ENCODE measurements at places on chromosomes 13 and 19. TPM values are rescaled to one million over a fixed set of nuclear protein-coding genes. Genes with fewer than 3 reads are reported as not detected.

DNA sequence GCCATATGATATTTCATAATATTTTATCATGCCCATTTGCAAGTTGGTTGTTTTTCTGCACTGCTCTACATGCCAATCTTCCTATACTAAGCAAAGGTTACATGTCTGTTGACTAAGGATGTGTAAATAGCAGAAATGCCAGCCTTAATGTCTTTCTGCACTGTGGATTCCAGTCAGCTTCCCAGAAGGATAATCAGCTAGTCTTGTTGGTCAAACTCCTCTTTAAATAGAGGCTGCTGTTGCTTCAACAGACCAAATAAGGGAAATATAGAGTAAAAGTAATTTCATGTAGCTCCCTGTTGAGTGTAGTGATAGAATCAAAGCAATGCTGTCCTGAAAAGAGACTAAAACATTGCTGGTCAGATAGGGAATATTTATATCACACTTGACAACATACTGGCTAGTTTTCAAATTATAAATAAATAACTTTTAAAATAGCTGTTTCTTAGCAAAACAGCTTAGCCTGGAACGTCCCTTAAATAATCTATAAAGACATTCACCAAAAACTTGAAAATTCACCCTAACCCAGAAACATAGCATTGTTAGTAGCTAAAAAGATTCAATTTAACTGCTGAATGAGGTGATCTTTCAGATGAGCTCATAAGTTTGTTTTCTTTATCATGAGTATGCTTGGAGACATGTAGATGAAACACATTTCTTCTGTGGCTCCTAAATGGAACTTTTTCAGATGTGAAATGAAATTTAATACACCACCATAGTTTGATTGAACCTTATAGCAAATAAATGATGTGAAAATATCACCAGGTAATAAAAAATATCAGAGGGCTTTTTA, 56.6 kb downstream of the FRY start:
- DNase-seq, result no peak

DNA sequence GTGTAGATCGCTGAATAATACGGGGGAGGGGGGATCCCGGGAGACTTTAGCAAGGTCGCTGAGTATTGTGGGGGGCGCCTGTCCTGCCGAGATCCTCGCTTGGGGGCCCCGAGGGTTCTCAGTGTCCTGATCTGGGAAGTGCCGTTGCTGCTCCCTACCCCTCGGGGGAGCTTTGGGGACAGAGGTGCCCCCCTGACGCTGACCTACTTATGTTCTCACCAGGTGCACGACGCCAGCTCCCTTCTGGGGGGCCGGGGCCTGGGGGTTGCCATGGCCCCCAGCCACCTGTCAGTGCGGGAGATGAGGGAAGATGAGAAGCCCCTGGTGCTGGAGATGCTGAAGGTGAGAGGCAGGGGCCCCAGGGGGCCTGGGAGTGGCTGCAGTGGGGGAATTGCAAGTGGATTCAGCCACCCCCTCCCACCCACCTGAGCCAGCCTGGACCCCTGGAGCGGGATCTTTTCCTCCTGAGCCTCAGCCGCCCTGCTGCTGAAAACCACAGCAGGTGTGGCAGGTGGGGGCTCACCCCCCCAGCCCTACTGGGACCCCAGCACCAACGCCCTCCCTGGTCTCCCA, 537 bp downstream of the NAT14 start:
- DNase-seq, result no peak

GRCh38 chr13:26255691-26256277, 1.9 kb downstream of the CDK8 start:
- DNase-seq, result no peak

GRCh38 chr13:50793026-50793425, 50.5 kb downstream of the DLEU7 start:
- no peak for DNase-seq

DNA sequence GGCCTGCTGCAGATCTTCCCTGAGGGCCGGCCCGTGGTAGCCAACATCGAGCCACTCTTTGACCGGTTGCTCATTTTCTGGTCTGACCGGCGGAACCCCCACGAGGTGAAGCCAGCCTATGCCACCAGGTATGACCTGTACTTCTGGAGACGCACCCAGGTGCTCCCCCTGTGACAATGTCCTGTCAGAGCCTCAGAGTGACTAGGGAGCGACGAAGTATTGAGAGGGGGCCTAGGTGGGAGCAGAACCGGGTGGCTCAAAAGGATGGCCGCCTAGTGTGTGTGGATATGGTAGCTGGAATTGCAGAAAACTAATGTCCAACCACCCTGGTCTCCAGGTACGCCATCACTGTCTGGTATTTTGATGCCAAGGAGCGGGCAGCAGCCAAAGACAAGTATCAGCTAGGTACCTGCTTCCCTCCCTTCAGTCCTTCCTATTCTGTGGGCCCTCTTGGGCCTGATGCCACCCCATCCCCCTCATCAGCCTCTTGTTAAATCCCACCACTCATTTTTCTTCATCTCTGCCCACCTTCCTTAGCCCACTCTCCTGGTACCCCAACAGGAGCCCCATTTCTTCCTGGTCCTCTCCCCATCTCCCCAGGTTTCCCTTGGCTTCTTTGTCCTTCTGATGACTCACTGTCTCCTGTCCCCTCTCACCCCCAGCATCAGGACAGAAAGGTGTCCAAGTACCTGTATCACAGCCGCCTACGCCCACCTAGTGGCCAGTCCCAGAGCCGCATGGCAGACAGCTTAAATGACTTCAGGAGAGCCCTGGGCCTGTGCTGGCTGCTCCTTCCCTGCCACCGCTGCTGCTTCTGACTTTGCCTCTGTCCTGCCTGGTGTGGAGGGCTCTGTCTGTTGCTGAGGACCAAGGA, 8.4 kb downstream of the EGLN2 start:
- no peak for DNase-seq

GRCh38 chr19:51547397-51548212, 16.1 kb upstream of the SIGLEC6 start:
- no peak for DNase-seq

Gene RDH8
- total RNA-seq, result not detected

Gene URAD
- total RNA-seq, result not detected

Gene PEX11G
- 2.5 TPM for total RNA-seq

GRCh38 chr19:11090997-11091702, 1.9 kb downstream of the LDLR start:
- DNase-seq, result no peak

Gene ZNF121
- 20.2 TPM for total RNA-seq

- no peak for DNase-seq
Observed at GRCh38 chr13:22270881-22271280, 600.0 kb downstream of the FGF9 start.

Gene NBEA
- 9.6 TPM for total RNA-seq

Gene RASA3
- 37.2 TPM for total RNA-seq

- DNase-seq, result no peak
Observed at GRCh38 chr19:1407528-1408299, at the start of gene DAZAP1. Gene DAZAP1 (plus strand): TSS chr19:1407586. CDS start chr19:1407774, 188 bp downstream.

DNA sequence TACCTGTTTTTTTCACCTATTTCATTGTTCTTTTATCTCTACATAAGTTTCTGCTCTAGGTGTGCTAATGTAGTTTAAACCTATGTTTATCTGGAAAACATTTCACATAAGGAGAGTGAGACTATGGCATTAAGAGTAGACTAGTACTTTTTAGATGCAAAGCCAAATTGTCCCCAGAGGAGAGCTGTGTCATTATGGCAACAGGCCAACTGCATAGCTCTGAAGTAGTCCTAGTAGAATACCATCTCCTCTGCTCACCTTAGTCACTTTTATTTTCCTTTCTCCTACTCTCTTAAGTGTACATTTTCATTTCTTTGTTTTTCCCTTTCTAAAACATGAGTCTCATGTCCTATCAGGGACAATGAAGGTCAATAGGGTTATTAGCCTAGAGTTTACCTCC, 123.1 kb downstream of the ITGBL1 start:
- no peak for DNase-seq

DNA sequence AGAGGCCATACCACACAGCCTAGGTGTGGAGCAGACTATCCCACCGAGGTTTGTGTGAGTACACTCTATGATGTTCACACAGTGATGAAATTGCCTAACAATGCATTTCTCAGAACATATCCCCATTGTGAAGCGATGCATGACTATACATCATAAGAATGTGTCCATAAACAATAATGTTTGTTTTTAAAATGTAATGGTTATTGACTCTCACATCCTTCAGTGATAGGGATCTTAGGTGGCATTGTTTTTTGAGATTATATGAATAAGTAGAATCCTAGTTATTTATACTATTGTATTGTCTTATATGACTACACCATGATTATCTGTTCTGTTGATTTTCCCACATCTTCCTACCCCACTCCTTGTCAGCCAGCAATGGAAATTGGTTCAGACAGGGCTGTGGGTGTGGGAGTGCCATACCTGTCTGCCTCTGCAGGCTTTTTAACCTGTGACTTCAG, 13.6 kb downstream of the CCNA1 start:
- no peak for DNase-seq

Gene SYMPK
- total RNA-seq, result 68.5 TPM

DNA sequence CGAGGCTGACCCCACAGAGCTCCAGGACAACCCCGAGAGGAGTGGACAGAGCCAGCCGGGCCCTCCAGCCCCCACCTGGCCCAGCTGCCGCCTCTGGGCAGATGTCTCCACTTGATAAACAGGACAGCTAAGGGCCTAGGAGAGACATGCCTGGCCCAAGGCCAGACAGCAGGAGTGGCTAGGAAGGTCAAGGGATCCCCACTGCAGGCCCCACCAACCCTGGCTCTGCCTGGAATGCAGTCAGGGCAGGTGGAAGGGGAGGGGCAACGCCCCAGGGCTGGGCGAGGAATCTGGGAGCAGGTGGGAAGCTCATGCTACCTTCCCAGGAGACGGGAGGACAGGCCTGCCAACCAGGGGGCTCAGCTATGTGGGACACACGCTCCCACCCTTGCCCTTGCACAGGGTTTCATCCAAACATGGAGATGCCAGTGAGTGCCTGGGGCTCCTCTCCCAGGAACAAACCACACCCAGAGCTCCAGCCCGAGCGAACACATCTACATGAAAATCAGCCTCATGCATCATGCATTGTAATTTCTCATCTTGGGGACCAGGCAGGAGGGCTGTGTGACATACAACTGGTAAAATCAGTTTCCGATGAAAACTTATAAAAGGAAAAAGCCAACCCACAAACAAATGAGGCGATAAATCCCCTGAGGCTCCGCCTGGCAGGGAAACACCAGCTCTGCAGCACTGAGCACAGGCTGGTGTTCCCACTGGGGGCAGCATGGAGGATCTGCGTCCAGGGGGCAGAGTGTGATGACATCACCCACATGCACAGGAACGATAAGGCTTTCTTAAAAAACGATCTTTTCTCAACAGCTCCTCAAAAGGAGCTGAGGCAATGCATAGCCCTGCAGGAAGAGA, 25.0 kb downstream of the SH3GL1 start:
- DNase-seq, result peak; percentile 82

- no peak for DNase-seq
Observed at GRCh38 chr13:97091196-97091595, 96.9 kb upstream of the OXGR1 start.

Gene ZNF480
- total RNA-seq, result 12.0 TPM

- no peak for DNase-seq
Observed at GRCh38 chr19:49570997-49571676, 9.2 kb downstream of the NOSIP start.

Gene IFI30
- total RNA-seq, result 11.3 TPM

DNA sequence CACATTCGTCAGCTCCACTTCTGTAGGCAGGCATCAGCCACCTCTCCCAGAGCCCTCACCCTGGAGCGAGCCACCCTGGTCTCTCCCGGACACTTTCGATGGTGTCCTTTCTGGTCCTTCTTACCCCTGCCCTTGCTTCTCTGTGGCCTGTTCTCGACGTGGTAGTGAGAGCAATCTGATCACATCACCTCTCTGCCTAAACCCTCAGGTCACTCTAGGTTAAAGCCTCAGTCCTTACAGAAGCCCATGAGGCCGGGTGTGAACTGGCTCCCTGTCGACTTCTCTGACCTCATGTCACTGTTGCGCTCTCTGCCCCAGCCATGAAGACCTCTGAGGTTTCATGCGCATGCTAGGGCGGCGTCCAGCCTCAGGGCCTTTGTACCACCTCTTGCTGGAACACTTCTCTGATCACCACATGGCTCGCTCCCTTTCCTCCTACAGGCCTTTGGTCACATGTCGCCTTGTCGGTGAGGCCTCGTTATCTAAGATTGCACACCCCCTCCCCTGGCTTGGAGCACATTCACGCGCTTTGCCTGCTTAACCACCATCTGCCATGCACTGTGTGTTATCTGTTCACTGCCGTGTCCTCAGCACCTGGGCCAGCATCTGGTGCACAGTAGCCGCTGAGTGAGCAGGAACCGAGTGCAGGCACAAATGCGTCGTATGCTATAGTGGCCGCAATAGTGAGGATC, 101.5 kb downstream of the DPF1 start:
- no peak for DNase-seq

DNA sequence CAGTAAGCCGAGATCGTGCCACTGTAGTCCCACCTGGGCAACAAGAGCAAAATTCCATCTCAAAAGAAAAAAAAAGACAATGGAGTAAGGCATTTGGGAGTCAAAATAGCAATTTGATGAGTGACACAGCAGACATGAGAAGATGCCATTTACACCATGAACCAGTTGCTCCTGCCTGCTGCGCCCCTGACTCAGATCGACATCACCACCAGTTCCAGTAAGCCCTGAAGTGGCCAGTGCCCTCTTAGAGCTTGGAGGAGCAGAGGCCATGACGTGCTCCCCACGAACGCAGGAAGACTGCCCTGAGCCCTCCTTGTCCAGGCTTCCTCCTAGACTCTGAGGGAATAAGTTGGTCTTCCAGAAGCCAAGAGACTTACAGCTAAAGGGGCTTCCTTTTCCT, 339.2 kb downstream of the MYO16 start:
- no peak for DNase-seq

Gene RASAL3
- total RNA-seq, result not detected

GRCh38 chr13:30577401-30577852, 40.3 kb upstream of the USPL1 start:
- DNase-seq, result peak; percentile 88

Gene KLK1
- total RNA-seq, result not detected

DNA sequence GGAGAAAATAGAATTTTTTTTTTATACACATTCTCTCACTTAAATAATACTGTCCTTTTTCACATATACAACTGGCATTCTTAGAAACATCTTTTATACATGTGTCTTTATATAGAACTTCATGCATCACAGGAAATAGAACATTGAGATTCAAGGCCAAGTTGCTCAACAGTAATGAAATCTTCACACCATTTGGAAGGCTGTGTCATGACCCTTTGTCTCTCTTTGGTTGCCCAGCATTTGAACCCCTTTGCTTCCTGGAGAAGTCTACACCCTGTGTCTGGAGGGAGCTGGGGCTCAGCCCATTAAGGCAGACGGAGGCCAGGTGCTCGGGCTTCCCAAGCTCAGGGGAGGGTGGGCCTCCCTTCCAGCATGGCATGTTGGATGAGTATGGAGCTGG, 41.1 kb downstream of the B3GLCT start:
- DNase-seq, result no peak

Gene FUT1
- total RNA-seq, result 0.09 TPM

Gene RHPN2
- 4.4 TPM for total RNA-seq
